Stimulated activated CD8-positive, alpha-beta memory T cell treated with anti-CD3 and anti-CD28 coated beads, Interleukin-4, amount 100 ng/mL, for 4 hours (primary cell): ENCODE measurements at places on chromosomes 12 and 14.

DNA sequence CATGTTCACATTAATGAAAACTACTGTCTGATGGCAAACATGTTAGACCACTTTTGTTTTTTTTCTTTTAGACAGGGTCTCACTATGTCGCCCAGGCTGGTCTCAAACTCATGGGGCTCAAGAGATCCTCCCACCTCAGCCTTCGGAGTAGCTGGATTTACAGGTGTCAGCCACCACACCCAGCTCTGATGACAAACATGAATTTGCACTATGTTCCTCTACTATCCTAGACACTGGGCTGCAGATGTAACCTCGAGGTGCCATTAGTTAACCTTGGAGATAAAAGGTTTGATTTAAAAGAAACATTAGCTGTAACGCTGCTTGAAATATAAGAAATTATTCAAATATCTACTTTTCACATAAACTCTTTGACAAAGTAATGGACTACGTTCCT is 8.1 kb downstream of the VPS37B start:
- DNase-seq, result no peak

DNA sequence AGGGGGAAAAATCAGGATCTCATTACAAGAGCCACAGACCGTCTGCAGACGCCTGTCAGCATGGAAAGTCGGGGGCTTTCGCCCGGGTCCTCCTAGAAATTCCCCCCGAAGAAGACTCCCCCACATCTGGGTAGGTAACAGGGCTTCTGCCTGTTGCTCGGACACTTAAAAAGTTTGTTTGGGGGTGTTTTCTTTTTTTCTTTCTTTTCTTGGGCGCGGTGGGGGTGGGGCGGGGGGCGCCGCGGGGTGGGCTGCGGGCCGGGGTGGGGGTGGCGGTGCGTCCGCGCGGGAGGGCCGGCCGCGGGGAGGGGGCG is 358 bp downstream of the ELK3 start:
- no peak for DNase-seq

DNA sequence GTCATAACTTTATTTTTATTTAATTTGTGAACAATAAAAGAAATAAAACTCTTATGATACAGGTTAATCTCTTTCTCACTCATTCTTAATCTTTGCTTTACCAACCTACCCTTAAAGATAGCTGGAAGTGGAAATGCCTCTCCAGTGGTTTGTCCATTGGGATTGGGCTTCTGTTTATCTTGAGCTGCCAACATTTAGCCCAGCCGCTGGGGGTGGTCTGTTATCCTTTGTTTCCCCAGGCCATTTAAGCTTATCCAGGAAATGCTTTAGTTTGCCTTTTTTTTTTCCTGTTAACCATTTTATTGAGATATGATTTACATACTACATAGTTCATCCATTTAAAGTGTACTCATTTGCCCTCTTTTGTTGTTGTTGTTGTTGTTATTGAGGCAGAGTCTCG is 8.2 kb downstream of the TDG start:
- DNase-seq, result no peak

GRCh38 chr14:54333511-54333910 is 63.3 kb upstream of the CDKN3 start:
- DNase-seq, result no peak

DNA sequence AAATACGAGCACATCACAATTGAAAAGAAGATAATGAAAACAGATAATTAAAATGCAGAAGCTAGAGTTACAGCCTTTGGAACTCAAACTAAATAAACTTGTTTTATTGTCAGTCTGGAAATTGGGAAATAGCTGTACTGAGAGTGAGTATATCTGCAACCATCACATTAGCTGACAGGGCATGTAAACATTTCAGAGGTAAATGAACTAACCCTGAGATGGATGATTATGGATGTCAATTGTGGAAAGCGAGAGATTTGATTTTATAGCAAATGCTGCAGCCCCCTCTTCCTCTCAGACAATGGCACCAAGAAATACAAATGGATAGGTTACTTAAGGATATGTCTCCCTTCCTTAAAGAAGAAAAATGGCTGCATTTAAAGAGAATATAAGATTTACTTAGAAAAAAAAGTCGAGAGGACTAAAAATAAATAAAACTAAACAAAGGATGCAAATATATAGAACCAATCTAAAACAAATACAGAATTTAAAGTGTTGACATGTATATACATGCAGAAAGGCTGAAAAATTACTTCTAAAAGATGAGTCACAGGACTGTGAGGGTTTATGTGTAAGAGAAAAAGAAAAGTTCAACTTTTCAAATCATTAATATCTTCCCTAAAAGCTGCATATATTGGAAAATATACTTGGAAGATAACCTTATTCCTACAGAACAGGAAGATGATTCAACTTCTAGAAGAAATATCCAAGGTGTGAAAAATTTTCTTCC is 120.3 kb upstream of the FLRT2 start:
- DNase-seq, result no peak

DNA sequence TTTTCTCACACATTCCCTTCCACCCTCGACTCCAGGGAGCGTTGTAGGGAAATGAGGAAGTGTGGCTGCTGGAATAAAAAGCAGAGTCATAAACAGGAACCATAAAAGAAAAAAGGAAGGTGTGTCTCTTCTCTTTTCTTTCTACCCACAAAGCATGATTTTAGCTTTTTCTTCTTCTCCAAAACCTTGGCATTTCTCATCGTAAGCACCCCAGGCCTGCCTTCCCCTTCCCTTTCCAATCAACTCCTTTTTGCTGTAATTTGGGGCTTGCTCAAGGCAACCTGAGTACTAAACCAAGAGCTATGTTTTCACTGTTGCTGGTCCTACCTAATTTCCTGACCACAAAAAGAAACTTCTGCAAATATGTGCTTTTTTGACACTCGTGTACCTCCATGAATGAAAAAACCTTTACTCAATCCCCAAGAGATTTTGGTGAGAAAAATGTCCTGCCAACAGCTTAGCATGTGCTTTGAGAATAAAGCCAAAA is 9.2 kb downstream of the PLBD1 start:
- no peak for DNase-seq

- no peak for DNase-seq
These were observed 467.1 kb upstream of the MGAT4C start for GRCh38 chr12:86723326-86723725.

DNA sequence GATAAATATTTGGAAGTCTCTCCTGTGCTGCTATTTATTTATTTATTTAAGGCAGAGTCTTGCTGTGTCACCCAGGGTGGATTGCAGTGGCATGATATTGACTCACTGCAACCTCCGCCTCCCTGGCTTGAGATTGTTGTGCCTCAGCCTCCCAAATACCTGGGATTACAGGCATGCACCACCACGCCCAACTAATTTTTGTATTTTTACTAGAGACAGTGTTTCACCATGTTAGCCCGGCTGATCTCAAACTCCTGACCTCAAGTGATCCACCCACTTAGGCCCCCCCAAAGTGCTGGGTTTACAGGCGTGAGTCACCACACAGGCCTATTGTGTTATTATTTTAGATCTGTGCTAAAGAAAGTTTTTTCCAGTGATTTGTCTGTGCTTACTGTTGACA is 225.2 kb downstream of the CCER1 start:
- no peak for DNase-seq

GRCh38 chr12:111991946-111992345 is 21.0 kb downstream of the TMEM116 start:
- DNase-seq, result no peak

DNA sequence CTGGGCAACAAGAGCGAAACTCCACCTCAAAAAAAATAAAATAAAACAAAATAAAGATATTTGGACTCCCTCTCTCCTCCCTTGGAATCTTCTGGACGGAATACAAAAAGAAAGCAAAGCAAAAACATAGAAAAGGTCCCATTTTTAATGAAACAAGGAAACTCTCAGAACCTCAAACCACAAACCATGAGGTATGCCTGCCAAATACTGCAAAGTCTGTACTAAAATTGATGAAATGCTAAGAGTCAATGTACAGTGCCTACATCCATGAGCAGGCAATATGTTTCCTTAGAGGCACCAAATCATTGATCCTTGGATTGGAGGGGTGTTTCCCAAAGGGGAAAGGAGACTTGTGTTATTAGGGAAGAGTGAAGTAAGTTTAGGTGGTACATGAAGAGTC is 8.2 kb upstream of the RPS6KA5 start:
- no peak for DNase-seq

- DNase-seq, result no peak
These were observed 134.8 kb downstream of the CCDC59 start for GRCh38 chr12:82223426-82223825.

- DNase-seq, result no peak
These were observed 30.6 kb downstream of the SOCS2 start for GRCh38 chr12:93602897-93603668.

DNA sequence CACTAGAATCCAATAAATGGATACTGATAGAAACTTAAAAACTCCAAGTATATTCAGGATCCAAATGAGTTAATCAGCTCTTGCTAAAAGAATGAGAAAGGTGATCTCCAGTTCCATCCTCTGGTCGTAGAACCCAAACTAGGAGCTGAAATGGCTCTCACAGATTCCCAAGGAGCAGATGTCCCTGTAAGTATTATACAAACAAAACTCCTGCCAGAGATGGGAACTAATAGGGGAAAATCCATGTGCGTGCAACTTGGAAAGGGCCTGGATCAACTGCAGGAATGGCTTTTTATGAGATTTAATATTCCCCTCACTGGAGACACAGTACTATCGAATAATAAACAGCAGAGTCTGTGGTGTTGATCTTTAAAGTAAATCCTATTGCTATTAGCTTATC is 309.2 kb upstream of the TBX3 start:
- DNase-seq, result no peak

- no peak for DNase-seq
These were observed 194.6 kb upstream of the LHX5 start for GRCh38 chr12:113666223-113666622.

- DNase-seq, result no peak
These were observed 279.3 kb downstream of the MED13L start for GRCh38 chr12:115998119-115998633.

DNA sequence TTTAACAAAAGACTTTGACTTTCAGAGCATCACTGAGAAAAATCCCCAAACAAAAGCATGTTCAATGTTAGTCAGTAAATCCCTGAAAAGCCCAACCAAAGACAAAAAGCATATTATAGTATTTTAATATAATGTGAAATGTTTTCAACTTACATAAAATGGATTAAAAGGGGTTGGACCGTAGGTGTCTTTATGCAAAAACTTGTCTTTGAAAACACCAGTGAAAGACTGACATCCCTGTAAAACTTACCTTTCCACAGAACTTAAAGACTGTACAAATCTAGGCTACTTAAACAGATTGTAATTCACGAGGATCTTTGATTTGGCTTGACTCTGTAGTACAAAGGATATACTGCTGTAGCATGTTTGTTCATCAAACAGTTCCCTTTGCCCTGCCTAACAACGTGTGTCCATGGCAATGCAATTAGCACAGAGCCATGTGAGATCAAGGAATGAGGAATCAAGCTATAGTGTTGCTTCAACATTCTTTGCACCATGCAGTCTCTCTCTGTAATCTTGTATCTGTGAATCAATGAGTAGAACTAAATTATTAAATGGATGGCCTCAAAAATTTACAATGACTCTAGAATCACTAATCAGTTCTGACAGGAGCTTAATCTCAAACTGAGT is 138.5 kb upstream of the SYT1 start:
- DNase-seq, result no peak

GRCh38 chr12:113744802-113745395 is 221.2 kb downstream of the RBM19 start:
- no peak for DNase-seq

DNA sequence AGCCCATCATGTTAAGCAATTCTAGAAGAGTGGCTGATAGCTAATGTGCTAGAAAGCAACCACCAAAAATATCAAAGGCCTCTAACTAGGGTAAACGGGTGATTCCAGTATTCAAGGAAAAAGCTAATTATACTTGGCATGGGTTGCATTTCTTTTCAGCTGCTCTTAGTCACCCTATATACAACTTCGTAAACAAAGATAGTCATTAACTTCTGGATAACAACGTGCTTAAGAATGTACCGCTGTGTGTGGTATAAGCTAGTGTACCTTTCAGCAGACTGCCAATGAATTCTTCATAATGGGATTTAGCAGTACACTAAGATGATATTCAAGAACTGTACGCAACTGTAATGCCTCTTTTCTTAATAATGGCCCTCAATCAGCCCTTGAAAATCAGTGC is 42.2 kb upstream of the SLC6A13 start:
- no peak for DNase-seq

DNA sequence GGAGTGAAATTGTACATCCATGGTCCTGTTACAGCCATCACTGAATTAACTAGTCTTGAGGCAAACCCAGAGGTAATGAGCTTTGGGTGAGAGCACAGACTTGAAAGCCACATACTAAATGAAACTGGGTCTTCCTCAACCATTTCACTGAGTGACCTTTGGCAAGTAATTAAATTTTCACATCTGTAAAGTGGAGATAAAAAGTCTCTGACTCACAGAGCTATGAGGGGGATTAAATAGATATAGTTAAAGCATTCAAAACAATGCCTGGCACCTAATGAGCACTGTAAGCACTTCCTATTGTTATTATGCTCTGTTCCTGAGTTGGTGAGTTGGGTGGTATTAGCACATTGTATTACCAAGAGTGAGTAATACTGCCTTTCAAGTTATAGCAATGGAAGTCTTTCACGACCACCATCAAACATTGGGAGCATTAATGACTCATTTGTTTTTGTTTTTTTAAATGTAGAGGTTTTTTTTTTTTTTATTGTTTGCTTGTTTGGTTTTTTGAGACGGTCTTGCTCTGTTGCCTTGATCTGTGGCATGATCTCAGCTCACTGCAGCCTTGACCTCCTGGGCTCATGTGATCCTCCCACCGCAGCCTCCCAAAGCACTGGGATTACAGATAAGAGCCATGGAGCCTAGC is 12.5 kb upstream of the STRN3 start:
- DNase-seq, result no peak

- no peak for DNase-seq
These were observed 31.0 kb downstream of the HCFC2 start for GRCh38 chr12:104095289-104095688.

- DNase-seq, result no peak
These were observed 36.7 kb downstream of the CHST11 start for GRCh38 chr12:104493496-104493895.

- no peak for DNase-seq
These were observed 13.6 kb downstream of the GPX2 start for GRCh38 chr14:64929014-64929359.

- no peak for DNase-seq
These were observed 407.5 kb downstream of the PCNX1 start for GRCh38 chr14:71314717-71315116.

- no peak for DNase-seq
These were observed 22.1 kb downstream of the FAIM2 start for GRCh38 chr12:49881415-49882247.

GRCh38 chr14:75831952-75832351 is 149.8 kb downstream of the TGFB3 start:
- DNase-seq, result no peak

- DNase-seq, result peak; percentile 35
These were observed at the start of gene SPTB for GRCh38 chr14:64879635-64880220. Gene SPTB, minus strand, starts transcription at chr14:64879907. Its CDS starts 56,813 bp downstream, at chr14:64823094.
